ENCODE measurements at places on chromosomes 13 and 19.

- no peak for DNase-seq
Measured at GRCh38 chr13:99992949-99993351, 11.4 kb downstream of the ZIC2 start.

DNA sequence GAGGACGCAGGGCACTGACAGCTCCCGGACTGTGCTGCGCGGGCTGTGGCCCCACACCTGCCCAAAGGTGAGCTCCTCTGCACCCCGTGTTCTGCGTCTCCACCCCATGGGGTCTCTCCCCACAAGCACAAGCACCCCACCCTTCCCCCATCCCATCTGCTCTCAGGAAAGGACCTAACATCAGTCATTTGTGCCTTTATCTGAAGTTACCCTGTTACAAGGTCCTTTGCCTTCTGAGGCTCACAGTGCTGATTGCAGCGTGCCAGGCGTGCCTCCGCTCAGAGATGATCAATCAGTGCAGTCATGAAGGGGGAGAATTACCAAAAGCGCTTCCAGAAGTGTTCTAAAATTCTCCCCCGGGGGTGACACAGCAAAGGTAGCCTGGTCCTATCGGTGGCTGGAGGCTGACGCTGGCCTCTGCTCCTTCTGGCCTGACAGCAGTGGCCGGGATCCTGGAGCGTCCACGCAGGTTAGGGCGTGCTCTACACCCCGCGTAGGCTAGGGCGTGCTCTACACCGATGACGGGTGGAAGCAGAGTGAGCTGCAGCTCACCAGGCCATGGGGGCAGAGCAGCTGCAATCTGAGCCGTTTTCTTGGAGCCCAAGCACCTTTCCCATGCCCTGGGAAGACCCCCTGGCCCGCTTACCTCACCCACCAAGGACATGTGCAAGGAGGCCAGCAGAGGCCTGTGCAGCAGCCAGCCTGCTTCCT is 84.7 kb upstream of the TM9SF2 start:
- no peak for DNase-seq

- no peak for DNase-seq
Measured at GRCh38 chr13:34833562-34834182, 108.4 kb upstream of the NBEA start.

- DNase-seq, result no peak
Measured at GRCh38 chr13:50268500-50268899, 253.3 kb downstream of the KCNRG start.

DNA sequence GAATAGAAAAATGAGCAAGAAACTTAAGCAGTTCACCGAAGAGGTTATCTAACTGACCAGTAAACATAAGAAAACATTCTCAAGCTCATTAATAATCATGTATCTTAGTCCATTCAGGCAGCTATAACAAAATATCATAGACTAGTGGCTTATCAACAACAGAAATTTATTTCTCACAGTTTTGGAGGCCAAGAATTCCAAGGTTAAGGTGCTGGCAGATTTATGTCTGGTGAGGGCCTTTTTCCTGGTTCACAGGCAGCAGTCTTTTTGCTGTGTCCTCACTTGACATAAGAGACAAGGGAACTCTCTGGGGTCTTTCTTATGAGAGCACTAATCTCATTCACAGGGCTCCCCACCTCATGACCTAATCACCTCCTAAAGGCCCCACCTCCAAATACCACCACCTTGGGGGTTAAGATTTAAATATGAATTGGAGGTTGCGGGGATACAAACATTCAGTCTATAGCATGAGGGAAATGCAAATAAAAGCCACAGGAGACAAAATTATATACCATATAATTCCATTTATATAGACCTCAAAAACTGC is 123.6 kb downstream of the ZAR1L start:
- no peak for DNase-seq

- DNase-seq, result no peak
Measured at GRCh38 chr13:51770160-51770559, 33.8 kb downstream of the DHRS12 start.

GRCh38 chr13:55550624-55551023 is 1590.1 kb upstream of the PRR20A start:
- no peak for DNase-seq

DNA sequence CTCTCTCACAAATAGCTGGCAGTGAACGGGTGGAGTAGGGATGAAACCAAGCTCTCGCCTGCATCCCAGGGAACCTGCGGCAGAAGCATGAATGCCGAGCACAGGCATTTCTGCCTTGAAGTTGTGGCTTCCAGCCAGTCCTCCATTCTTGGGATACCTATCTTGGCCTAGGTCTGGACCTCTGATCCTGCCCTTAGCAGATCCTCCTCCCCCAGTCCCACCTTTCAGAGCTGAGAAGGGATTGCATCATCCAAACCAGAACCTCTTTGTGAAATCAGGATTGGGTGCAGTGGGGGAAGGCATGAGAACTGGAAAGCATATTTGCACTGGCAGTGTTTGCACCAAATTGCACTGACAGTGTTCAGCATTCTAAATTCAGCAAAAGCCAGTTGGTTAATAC is 5.8 kb downstream of the ZNF780A start:
- no peak for DNase-seq

DNA sequence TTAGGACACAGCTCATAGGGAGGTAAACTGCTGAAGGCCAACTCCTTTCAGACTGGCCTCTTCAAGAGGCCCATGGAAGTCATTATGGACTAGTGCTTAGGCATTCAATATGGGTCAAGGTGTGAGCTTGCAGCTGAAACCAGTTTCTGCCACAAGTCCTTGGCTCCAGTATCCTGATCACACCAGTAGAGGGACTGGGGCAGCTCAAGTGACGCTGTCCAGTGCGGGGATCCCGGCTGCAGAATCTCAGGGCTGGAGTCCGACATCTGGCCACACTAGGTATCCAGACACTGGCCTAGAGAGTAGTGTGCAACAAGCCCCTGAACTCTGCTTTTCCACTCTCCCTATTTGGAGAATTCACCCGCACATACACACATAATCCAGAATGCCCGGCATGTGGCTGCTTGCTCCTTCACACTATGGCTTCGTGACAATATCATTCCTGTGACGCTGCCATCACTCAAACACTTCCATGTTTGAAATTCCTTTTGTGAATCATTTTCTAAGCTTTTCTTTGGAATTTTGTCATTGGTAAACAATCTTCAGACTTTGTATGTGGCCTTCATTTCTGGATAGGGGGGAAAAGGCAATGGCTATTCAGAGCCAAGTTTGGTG is 425.1 kb downstream of the EFNB2 start:
- DNase-seq, result no peak

DNA sequence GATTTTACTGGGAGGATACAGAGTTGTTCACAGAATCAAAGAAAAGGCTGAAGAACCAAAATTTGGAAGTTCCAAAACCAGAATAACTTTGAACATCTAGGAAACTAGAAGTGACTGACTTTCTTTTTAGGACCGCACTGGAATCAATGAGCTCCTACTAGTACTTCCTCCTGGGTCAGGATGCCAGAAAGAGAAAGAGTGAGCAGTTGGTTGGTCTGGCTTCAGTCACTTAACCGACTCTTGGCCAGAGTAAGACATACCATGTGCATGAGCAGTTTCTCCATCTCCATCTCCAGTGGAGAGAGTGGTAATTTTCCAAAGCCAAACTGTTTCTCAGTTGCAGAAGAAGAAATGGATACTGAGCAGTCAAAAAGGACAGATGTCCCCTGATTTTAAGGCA is 27.1 kb upstream of the MTUS2 start:
- peak; percentile 5 for DNase-seq

DNA sequence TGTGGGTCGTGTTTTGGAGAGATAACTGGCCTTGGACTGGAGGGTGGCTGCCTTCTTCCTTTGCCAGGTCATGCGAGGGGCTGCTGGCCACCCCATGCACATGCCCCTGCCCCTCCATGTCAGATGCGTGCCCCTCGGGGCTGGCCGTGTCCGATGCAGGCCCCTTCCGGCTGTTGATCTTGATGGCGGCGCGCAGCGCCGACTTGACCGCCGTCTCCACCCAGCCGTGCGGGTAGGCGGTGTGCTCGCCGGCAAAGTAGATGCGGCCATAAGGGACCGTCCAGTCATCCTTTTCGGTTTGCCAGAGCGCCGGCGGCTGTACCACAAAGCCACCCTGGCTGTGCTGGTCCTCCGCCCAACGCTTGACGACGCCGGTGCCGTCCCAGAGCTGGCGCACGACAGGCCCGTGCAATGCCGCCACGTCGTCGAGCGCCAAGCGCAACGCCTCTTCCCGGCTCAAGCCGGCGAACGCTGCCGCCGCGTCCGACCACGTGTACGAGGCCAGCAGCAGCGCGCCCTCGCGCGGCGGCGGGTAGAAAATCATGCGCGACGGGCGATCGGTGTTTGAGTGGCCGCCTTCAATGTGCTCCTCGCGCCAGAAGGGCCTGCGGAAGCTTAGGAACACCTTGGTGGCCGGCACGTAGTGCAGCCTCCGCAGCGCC is 6.9 kb downstream of the IL4I1 start:
- peak; percentile 91 for DNase-seq

- DNase-seq, result no peak
Measured at GRCh38 chr19:45814851-45815480, at the start of gene RSPH6A. Gene RSPH6A (minus strand): TSS chr19:45815308. CDS start chr19:45815176, 132 bp downstream.

DNA sequence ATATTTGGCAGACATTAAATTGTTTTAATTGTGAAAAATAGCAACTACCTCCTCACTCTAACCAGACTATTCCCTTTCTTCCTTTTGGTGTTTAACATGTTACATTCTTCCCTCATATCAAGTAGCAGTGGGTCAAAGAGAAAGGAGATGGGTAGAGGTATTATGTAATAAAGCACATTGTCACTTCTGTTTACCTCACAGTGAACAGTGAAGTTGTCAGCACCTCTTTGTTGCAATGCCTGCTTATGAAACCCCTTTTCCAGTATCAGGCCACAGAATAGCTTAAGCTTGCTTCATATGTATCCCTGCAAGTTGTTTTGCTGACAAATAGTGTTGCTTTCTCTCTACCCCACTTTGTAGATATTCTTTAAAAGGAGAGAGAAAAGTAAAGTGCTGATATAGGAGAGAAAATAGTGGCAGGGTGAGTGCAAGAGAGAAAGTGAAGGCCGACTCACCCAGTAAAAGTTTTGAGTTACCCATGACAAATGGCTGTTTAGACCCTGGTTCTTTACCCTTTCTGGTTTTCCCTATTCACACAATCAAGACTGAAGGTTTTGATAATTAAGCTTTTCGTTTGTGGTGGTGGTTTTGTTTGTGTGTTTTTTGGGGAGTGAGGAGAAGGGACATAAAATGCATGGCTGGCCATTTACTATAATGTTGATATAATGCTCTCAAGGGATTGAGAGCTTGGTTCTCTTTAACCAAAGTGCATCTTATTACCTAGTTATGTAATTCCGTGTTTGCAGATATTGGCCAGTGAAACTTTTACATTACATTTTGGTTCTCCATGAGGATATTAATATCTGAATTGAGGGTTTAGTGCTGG is 3.7 kb downstream of the ITM2B start:
- peak; percentile 61 for DNase-seq

GRCh38 chr19:4523306-4524110 is 5.2 kb upstream of the PLIN4 start:
- peak; percentile 71 for DNase-seq

DNA sequence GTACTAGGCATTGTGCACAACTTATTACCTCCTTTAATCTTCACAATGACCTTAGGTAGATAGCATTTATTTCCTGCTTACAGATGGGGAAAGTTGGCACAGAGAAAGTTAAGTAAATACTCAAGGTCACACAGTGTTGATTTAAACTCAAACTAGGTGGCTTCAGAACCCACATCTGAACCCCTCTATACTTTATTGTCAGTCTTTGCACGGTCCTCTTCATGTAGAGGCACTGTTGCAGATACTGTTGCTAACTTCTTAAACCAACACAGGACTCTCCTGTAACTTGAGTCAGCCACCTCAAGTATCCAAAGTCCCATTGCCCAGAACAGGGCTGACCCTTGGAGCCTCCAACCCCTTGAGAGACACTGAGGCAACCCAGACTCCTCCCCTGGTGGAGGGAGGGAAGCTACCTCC is 48.8 kb downstream of the FRY start:
- no peak for DNase-seq

DNA sequence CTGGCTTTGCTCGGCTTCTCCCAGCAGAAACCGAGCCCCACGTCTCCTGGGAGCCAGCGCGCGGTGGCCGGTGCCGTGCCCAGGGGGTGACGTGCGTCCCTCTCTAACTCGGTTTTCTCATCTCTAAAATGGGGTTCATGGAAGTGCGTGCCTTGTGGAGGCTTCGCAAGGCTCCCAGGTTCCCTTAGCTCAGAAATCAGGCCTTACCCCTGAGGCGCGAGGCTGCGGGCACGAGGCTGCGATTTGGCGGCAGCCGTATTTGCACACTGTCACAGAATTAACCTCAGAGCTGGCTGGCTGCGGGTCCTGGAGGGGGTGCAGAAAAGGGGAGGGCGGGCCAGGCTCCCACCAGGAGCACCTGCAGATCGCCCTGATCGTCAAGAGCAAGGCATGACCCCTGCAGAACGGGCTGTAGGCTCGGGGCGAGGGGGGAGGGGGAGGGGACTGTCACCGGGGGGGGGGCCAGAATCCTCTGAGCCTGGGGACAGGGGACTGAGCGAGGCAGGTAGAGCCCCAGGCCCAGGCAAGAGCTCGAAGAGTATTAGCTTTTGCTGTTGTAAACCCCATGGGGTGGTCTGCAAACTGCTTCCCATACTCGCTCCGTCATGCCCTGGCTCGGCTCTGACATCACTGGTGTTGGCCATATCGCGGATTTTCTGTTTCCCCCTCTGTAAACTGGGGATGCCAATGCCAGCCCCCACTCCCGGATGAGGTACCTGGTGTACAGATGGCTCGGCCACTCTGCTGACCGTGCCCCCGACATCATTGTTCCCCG is 62.2 kb downstream of the CCNE1 start:
- no peak for DNase-seq

GRCh38 chr13:75225288-75226032 is 256.5 kb downstream of the TBC1D4 start:
- no peak for DNase-seq

GRCh38 chr13:105607426-105607825 is 928.0 kb downstream of the EFNB2 start:
- DNase-seq, result no peak

DNA sequence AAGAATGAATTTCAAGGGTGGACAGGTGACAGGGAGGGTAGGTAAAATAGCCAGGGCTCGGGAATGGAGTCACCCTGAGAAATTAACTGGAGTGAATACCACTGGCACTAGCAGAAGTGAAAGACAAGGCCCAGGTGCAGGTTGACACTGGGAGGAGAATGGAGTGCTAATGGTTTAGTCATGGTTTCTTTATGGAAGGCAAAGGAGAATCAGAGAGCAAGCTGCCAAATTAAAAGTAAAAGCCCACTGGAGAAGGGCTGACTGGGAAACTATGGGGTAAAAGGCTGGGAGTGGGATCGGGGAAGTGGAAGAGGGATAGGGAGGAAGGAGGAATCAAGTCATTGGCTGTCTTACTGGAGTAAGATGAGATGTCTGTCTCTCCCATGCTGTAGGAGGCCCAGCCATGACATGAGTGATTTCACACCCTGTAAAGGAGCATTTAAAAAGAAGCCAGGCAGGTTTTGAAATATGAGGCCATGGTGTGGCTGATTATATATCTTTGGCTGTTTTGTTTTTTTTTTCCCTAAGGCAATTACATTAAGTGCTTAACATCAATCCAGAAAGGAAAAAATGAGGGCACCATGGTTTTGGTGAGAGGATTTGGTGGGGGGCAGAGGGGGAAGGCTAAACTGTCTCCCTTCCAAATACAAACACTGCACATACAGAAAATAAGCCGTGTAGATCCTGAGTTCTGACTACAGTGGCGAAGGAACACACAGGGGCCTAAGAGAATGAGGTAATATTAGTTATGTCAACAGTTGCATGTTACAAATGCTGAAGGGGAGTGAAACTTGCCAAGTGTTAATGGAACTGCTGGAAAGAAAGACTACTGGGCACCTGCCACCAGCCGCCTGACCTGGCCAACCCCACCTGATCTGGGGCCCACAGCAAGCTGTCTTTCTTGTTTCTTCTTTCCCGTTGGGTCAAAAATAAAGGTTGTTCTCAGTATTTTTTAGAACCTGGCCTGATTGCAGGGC is 183.5 kb upstream of the TSC22D1 start:
- DNase-seq, result no peak
